ENCODE measurements at places on chromosomes 4 and X. TPM values are rescaled to one million over a fixed set of nuclear protein-coding genes. Genes with fewer than 3 reads are reported as not detected.

DNA sequence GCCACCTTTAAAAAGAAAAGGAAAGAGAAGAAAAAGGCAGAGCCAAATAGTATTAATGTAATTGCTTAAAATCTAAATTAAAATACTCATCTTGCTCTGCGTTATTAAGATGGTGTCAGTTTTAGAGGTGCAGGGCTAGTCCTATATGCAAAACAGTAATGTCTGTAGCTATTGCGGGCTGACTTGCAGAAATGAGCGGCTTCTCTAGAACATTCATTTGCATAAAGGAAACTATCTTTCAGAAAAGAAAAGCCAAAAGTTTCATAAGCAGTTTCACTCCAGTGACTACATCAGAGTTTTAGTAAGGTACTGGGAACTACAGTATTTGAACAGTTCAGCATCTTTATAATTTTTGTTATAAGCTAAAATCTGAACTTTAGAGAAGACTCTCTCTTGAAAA is 6.0 kb downstream of the SMAD1 start:
- H3K36me3 ChIP-seq: no peaks in the 10 kb centered on the region
- no peak overlapping the region for H3K27ac ChIP-seq
- no peak for DNase-seq
- no peak overlapping the region for H3K4me3 ChIP-seq
- H3K4me1 ChIP-seq: no peaks in the 10 kb centered on the region
- no peaks in the 10 kb centered on the region for H3K27me3 ChIP-seq

DNA sequence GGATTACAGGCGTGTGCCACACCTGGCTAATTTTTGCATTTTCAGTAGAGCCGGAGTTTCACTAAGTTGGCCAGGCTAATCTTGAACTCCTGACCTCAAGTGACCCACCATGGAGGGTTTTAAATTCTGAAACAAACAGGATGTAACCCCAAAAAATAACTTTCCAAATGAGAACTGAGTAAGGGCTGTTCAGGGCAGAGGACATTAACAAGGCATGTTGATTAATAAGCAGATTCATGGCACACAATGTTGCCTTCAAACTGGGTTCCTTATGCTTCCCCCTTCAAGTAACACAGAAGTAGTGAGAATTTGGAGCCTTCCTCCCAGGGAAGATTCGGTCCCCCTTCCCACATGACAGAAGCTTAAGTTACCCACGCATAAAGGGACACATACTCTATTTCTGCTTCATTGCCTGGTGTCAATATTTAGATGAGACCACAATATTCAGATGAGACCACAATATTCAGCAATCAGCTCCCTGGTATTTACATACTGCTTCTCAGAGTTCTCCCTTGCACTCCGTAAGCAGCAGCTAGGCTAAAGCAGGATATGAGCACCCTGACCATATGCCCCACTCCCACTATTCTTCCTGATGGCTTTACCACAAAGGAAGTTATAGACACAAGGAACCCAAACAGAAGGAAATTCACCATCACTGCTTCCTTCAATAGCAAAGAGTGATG is 21.4 kb downstream of the GRSF1 start:
- no peaks in the 10 kb centered on the region for H3K4me1 ChIP-seq
- no peak overlapping the region for H3K27ac ChIP-seq
- H3K27me3 ChIP-seq: no peaks in the 10 kb centered on the region
- no peak overlapping the region for H3K4me3 ChIP-seq
- DNase-seq: no peak

DNA sequence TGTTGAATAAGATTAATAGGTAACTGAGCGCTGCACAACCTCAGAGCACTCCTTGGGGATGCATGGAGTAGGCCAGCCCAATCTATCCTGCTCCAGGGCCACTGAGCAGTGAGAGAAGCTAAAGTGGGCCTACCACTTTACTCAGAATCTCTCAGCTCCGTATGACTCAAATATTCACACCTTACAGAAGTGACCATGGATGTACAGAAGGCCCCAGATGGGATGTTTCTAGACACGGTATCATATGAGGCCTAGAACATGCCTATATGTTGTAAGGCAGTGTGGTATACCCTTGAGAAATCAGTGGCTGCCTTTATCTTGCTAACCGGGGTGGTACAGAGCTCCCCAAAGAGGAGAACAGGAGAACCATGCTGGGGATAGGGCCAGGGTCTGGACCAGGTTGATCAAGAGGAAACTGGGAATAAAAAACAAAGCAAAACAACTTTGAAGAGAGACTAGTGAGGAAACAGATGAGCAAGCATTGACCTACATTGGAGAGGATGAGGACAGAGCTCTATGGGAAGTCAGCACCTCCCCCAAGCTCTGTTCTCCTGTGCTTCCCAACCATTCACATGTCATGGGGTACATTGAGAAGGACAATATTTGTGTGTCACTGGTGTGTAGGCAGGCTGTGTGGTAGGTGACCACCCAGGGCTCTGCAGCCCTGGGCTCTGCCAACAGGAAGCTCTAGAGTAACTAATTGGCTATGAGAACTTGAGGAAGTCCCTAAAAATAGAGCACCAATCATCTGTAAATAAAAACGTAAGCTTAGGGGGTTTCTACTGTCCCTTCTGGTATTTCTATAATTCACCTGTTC is 31.4 kb downstream of the HOPX start:
- DNase-seq: no peak
- H3K36me3 ChIP-seq: no peaks in the 10 kb centered on the region
- H3K4me3 ChIP-seq: no peak overlapping the region
- peaks cover 6% of the 10 kb centered on the region for H3K4me1 ChIP-seq

DNA sequence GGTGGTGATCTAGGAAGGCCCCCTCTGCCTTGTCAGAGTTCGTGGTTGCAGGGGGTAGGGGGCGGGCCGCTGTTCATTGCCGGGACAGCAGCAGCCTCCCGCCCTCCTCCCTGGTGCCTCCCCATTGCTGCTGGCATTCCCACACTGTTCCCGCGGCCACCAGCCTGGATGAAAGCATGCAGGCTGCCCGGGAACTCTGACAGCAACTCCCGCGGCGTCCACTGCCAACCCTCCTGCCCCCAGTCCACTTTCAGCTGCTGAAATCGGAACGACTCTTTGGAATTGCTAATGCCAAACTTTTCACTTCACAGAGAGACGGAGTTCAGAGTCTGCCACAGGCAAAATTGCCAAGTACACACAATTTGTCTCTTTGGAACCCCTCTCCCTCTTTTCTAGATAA is 121.9 kb downstream of the BEND2 start:
- H3K27me3 ChIP-seq: peaks cover 22% of the 10 kb centered on the region
- no peaks in the 10 kb centered on the region for H3K4me1 ChIP-seq
- H3K4me3 ChIP-seq: no peak overlapping the region
- H3K36me3 ChIP-seq: no peaks in the 10 kb centered on the region
- no peak for DNase-seq

- no peak for DNase-seq
- H3K36me3 ChIP-seq: no peaks in the 10 kb centered on the region
These were observed 83.4 kb downstream of the TMEM164 start for GRCh38 chrX:110086162-110086915.

GRCh38 chrX:43003204-43003565 is 225.2 kb upstream of the PPP1R2C start:
- no peak for DNase-seq
- H3K27me3 ChIP-seq: peaks cover 30% of the 10 kb centered on the region
- no peak overlapping the region for H3K27ac ChIP-seq
- no peaks in the 10 kb centered on the region for H3K36me3 ChIP-seq

DNA sequence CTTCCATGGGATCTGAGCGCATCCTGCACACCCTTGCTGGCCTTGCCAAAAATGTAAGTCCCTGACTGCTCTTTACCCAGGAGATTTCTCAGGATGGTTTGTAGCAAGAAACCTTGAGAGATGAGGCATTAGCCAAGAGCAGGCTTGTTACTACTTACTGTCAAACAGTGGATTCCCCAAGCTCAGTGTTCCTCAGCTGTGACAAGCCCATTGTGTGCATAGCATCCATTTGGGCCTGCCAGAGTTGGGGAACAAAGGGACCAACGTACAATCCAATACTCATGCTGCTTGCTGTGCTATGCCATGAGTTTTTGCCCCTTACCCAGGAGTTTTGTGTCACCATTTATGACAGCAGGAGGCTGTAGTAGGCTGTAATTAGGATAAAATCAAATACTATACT is 267.6 kb downstream of the TENM3 start:
- no peaks in the 10 kb centered on the region for H3K36me3 ChIP-seq
- DNase-seq: no peak
- H3K27ac ChIP-seq: no peak overlapping the region
- no peaks in the 10 kb centered on the region for H3K4me1 ChIP-seq

DNA sequence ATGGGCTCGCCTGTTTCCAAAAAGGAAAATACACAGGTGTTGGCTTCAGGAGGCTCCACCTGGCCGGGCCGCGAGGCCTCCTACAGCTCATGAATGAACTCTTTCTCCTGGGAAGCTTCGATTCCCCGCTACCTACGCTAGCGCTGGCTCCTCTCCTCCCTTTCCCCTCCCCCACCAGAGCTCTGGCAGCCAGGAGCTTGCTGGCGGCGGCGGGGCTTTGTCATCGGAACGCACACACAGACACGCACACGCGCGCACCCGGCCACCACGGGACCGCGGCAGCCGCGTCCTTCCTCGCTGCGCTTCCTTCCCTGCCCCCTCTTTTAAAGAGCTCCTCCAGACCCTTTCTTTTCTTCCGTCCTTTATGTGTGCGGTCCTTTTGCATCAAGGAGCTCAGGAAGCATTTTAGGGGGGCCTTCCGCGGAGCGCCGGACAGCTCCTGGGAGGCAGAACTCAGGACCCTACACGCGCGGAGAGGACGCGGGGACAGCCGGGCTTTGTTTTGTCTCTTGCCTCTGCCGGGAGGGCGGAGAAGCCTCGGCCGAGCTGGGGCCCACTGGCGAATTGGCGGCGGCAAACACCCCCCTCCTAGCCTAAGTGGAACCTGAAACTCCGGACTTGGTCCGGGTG is 70.2 kb upstream of the BCOR start:
- H3K4me1 ChIP-seq: no peaks in the 10 kb centered on the region
- no peak for DNase-seq
- no peak overlapping the region for H3K4me3 ChIP-seq
- peaks cover 4% of the 10 kb centered on the region for H3K36me3 ChIP-seq
- H3K27ac ChIP-seq: no peak overlapping the region

DNA sequence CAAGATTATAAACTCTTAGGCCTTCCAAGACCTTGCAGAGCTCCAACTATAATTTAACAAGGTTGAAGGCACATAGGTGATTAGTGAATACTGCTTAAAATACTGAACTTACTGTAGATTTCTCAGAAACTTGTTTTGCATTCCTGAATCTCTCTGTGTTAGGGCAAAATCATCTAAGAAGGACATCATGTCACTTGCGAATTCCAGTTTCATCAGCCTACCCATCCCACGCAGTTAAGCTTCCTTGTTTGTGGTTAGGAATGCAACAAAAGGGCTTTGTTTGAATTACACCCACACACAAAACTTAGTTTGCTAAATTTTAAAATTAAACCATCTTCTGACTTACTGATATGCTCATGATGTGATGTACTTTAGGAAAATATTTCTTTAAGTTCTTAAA is 174.0 kb downstream of the SOWAHB start:
- no peaks in the 10 kb centered on the region for H3K27me3 ChIP-seq
- H3K4me3 ChIP-seq: no peak overlapping the region
- H3K4me1 ChIP-seq: peaks cover 31% of the 10 kb centered on the region
- H3K27ac ChIP-seq: peak overlapping the region; percentile 28
- DNase-seq: peak; percentile 59

DNA sequence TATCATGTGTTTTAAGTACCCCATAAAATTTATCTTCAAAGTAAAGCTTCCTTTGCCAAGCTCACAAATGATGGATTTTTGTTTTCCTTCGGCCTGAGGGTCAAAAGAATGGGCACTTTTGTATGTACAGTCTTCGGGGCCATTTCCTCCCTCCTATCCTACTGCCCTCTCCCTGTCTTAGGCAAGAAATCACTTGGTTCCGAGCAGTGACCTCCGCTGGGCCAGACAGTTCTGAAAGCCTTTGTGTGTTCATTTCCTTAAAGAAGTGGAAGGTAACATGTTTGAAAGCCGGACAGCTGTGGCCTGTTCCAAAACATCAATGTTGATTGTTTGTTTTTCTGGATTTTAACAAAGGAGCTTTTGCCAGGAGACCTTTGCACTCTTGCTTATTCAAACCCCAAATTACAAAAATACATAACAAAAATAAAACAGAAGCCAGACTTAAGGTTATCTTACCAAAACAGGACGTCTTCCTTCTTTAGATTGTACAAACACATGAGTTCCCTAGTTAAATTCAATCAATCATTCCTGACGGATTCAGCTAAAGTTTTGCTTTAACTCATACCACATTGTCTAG is 110.6 kb upstream of the LIMCH1 start:
- peaks cover 12% of the 10 kb centered on the region for H3K4me1 ChIP-seq
- no peaks in the 10 kb centered on the region for H3K27me3 ChIP-seq
- H3K36me3 ChIP-seq: peaks cover 5% of the 10 kb centered on the region
- no peak overlapping the region for H3K4me3 ChIP-seq
- H3K27ac ChIP-seq: peak overlapping the region; percentile 7

DNA sequence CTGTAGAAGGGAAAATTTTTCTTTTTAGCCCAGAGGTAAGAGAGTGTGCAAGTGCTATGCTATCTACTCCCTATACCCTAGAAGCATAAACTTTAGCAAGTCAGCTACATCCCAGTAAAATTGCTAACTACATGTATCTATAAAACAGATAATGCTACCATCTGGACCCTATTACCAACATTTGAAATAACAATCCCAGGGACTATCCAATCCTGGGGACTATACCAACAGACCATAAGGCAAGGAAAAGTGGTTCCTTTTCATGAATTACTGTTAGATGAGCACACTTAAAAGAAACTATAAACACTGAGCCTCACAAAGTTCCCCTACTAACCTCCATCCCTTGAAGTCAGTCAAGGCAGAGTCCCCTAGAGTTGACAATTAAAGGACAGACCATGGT is 213.6 kb upstream of the VEGFC start:
- peaks cover 32% of the 10 kb centered on the region for H3K4me1 ChIP-seq
- no peaks in the 10 kb centered on the region for H3K36me3 ChIP-seq
- no peak for DNase-seq
- H3K27me3 ChIP-seq: no peaks in the 10 kb centered on the region

GRCh38 chrX:68533656-68534055 is 34.8 kb downstream of the YIPF6 start:
- no peak overlapping the region for H3K27ac ChIP-seq
- peaks cover 31% of the 10 kb centered on the region for H3K36me3 ChIP-seq
- peaks cover 17% of the 10 kb centered on the region for H3K27me3 ChIP-seq
- no peak for DNase-seq
- no peak overlapping the region for H3K4me3 ChIP-seq

The RS1 gene
- total RNA-seq: not detected

The MTMR8 gene
- total RNA-seq: not detected

The MAGEC2 gene
- total RNA-seq: not detected

The IL9R gene
- total RNA-seq: 0.23 TPM

The ETDA gene
- not detected for total RNA-seq

The PALLD gene
- 94.6 TPM for total RNA-seq

The SPANXN3 gene
- not detected for total RNA-seq

The ASB12 gene
- total RNA-seq: not detected

The DRD5 gene
- not detected for total RNA-seq
